Effector CD8-positive, alpha-beta T cell (primary cell): ENCODE measurements at places on chromosomes 7 and 10.

- DNase-seq = no peak
Observed at GRCh38 chr7:139784648-139785047, 6.8 kb upstream of the HIPK2 start.

- no peak for DNase-seq
Observed at GRCh38 chr7:158406364-158406763, 181.3 kb downstream of the PTPRN2 start.

DNA sequence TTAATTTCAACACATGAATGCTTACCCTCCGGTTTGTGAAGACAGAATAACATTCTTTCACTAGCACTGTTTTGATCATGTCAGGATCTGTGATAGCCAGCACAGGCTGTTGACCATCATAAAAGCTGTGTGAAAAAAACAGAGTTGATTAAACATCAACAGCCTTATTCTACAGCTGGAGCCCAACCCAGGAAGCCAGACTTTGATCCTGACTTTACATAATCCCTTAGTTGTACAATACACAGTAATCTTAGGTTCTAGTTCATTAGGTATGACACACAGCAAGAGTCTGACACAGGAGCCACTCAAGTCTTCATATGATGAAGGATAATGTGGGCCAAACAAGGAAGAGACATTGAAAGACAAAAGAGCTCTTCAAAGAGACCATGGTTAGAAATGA is 11.4 kb downstream of the CYP3A4 start:
- DNase-seq = no peak

GRCh38 chr7:80136261-80137055 is 1.8 kb downstream of the GNAI1 start:
- DNase-seq = no peak

DNA sequence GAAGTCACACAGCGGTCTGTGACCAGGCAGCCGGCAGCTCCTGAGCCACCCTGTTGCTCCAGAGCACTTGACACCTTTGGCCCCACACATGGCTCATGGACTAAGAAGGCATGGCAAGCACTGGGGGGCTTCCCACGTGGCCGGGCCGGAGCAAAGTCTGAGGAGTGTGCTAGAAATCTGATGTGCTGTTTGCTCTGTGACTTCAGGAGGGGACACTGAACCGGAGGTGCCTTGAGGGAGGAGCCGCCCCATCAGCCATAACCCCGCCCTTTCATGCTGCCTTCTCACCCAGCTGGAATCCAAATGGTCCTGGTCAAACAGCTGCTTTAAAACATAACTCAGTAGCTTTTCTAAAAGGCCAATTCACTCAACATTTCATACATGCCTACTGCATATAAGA is 33.5 kb downstream of the PROSER2 start:
- DNase-seq = no peak

GRCh38 chr10:77448226-77448625 is 189.4 kb downstream of the KCNMA1 start:
- DNase-seq = no peak
